ENCODE measurements at places on chromosomes 1 and 21. TPM values are rescaled to one million over a fixed set of nuclear protein-coding genes. Genes with fewer than 3 reads are reported as not detected.

The MYOC gene
- total RNA-seq = 0.29 TPM

The GOLPH3L gene
- 27.6 TPM for total RNA-seq

The LRRC71 gene
- 0.34 TPM for total RNA-seq

The SPATA6 gene
- total RNA-seq = 17.9 TPM

The HNRNPU gene
- total RNA-seq = 436 TPM

GRCh38 chr1:223748773-223749733, 36.7 kb downstream of the CAPN2 start:
- H3K36me3 ChIP-seq = peaks cover 31% of the 10 kb centered on the region
- H3K4me1 ChIP-seq = peaks cover 4% of the 10 kb centered on the region
- H3K27me3 ChIP-seq = no peaks in the 10 kb centered on the region
- H3K27ac ChIP-seq = peak overlapping the region; percentile 80
- H3K4me3 ChIP-seq = peak overlapping the region; percentile 78
- DNase-seq = peak; percentile 46

GRCh38 chr1:70077066-70077465, 128.3 kb downstream of the LRRC40 start:
- no peak for DNase-seq
- no peak overlapping the region for H3K4me3 ChIP-seq
- H3K4me1 ChIP-seq = no peaks in the 10 kb centered on the region
- H3K27me3 ChIP-seq = peaks cover 51% of the 10 kb centered on the region
- no peaks in the 10 kb centered on the region for H3K36me3 ChIP-seq
- H3K27ac ChIP-seq = no peak overlapping the region

DNA sequence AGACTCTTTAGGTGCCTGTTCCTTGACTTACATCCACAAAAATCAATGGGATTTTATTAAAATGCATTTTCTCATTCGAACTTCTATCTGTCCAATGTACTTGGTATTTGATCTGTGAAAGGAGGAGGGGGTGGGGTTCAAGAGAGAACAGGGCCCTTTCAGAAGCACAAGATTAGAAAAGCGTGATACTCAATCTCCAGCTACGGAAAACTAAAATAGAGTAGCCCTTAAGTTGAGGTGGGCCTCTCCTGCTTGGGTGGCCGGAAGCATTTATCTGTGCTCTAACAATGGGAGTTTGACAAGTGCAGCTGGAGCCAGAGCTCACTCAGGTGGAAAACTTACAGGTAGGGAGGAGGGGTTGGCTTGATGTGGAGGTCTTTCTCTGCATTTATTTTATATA, 462 bp upstream of the RXRG start:
- H3K4me3 ChIP-seq = no peak overlapping the region
- DNase-seq = no peak
- no peak overlapping the region for H3K27ac ChIP-seq
- peaks cover 37% of the 10 kb centered on the region for H3K27me3 ChIP-seq

GRCh38 chr1:25549273-25550154, 6.1 kb downstream of the LDLRAP1 start:
- peaks cover 3% of the 10 kb centered on the region for H3K27me3 ChIP-seq
- no peak overlapping the region for H3K4me3 ChIP-seq
- H3K27ac ChIP-seq = no peak overlapping the region
- no peaks in the 10 kb centered on the region for H3K36me3 ChIP-seq

GRCh38 chr1:150606463-150607142, 22.8 kb downstream of the ENSA start:
- H3K4me1 ChIP-seq = peaks cover 19% of the 10 kb centered on the region
- H3K4me3 ChIP-seq = no peak overlapping the region
- no peaks in the 10 kb centered on the region for H3K27me3 ChIP-seq
- no peak for DNase-seq
- peaks cover 3% of the 10 kb centered on the region for H3K36me3 ChIP-seq

DNA sequence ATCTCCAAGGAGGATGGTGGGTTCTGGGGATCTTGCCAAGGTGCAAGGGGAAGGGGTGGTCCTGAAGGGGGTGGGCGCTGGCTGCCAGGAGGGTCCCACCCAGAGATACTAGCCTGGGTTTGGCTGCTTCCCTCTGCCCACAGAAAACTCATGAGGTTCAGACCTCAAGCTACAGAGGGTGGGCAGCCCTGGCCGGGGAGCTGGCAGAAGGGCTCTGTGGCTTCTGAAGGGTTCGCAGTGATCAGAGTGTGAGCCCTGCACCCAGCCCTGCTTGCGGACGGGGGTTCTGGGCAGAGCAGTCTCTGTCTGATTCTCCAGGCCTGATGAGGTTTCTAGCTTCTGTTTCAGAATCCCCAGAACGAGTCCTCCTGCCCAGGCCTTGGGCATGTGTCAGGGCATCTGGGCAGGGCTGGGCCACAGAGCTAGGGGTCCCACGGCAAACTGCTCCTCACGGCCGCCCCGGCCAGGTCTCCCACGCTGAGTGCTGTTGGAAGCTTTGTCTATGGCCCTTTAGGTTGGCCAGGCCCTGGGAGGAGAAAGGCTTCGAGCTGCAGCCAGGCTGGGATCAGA, 635 bp upstream of the MMEL1 start:
- DNase-seq = no peak
- H3K4me3 ChIP-seq = no peak overlapping the region
- H3K27ac ChIP-seq = no peak overlapping the region

DNA sequence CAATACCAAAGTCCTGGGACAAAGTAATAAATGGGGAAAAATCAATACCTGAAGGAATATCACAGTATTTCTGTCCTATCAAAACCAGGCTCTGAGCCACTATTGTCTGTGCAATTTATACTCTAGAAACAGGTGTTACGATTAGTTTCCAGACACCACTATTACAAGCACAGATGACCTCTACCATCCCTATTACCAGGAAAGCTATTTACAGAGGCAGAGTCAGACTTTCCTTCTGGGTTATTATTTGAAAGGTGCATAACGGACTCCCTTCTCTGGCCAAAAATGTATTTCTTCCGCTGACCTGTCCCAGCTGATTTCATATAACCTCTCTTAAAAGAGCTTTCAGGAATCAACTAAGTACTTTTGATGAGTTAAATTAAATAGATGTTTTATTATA, 154.6 kb upstream of the LRRC7 start:
- H3K36me3 ChIP-seq = no peaks in the 10 kb centered on the region
- no peak overlapping the region for H3K27ac ChIP-seq
- peaks cover 5% of the 10 kb centered on the region for H3K4me1 ChIP-seq

DNA sequence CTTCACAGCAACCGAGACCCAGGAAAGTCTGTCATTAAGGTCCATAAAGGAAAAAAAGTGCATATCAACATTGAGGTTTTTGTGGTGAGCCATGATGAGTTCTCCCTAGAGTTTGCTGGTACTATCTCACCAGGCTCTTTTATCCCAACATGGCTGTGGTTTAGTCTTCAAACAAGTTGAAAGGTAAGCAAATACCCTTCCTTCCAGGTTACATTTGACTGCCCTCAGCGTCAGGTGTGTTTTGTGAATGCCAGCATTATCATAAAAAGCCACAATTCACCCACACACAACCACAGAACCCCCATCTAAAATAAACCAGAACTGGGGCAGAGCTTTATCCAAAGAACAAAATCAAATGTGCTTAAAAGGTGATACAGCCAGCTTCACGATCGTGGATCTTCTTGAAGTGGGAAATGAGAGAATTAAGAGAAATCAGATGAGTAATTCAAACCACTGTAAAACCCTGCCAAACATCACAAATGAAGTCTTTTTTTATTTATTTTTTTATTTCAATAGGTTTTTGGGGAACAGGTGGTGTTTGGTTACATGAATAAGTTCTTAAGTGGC, 64.7 kb downstream of the SETD4 start:
- H3K36me3 ChIP-seq = no peaks in the 10 kb centered on the region
- peaks cover 19% of the 10 kb centered on the region for H3K27me3 ChIP-seq
- DNase-seq = no peak

- H3K4me3 ChIP-seq = no peak overlapping the region
- H3K4me1 ChIP-seq = peaks cover 6% of the 10 kb centered on the region
- peaks cover 6% of the 10 kb centered on the region for H3K27me3 ChIP-seq
- no peak for DNase-seq
These were observed 40.4 kb upstream of the ZBTB18 start for GRCh38 chr1:244010703-244011123.

DNA sequence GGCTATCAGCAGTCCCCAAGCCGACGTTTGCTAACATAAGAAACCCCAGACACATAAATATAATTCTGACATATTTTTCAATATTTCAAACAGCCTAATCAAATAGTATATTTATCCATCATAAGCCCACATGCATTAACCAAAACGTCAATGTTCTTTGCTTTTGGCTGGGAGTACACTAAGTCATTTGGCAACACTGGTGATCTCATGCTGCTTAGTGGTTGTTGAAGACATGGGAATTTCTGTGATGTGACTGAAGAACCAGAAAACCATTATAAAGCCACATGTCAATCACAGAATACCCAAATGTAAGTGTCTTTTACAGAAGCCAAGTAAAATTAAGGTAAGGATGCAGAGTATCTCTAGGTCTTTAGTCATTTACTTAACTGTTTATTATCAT, 57.6 kb downstream of the PLPPR5 start:
- H3K4me3 ChIP-seq = no peak overlapping the region
- no peaks in the 10 kb centered on the region for H3K4me1 ChIP-seq
- H3K36me3 ChIP-seq = no peaks in the 10 kb centered on the region
- no peaks in the 10 kb centered on the region for H3K27me3 ChIP-seq
- no peak overlapping the region for H3K27ac ChIP-seq

GRCh38 chr1:229107304-229107815, 163.6 kb upstream of the RAB4A start:
- H3K27ac ChIP-seq = no peak overlapping the region
- H3K4me3 ChIP-seq = no peak overlapping the region
- H3K36me3 ChIP-seq = no peaks in the 10 kb centered on the region
- no peaks in the 10 kb centered on the region for H3K27me3 ChIP-seq

DNA sequence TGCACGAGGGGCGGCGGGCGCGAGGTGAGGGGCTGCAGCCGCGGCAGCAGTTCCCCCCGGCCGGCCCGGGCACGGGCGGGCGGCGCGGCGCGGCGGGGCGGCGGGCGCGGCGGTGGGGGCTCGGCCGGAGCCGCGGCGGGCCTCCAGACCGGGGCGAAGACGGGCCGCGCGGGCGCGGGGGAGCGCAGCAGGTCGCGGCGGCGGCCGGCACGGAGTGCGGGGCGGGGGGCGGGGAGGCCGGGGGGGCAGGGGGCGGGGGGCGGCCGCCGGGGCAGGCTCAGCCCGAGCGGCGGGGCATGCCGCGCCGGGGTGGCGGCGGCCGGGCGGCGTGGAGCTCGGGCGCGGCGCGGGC, 311 bp downstream of the IRF2BP2 start:
- H3K36me3 ChIP-seq = peaks cover 24% of the 10 kb centered on the region
- peaks cover 69% of the 10 kb centered on the region for H3K4me1 ChIP-seq
- no peak overlapping the region for H3K4me3 ChIP-seq
- no peak overlapping the region for H3K27ac ChIP-seq

- H3K27me3 ChIP-seq = no peaks in the 10 kb centered on the region
- H3K36me3 ChIP-seq = peaks cover 3% of the 10 kb centered on the region
- no peak overlapping the region for H3K27ac ChIP-seq
- peaks cover 29% of the 10 kb centered on the region for H3K4me1 ChIP-seq
- DNase-seq = no peak
These were observed 70.1 kb downstream of the KAZN start for GRCh38 chr1:14668538-14668937.

DNA sequence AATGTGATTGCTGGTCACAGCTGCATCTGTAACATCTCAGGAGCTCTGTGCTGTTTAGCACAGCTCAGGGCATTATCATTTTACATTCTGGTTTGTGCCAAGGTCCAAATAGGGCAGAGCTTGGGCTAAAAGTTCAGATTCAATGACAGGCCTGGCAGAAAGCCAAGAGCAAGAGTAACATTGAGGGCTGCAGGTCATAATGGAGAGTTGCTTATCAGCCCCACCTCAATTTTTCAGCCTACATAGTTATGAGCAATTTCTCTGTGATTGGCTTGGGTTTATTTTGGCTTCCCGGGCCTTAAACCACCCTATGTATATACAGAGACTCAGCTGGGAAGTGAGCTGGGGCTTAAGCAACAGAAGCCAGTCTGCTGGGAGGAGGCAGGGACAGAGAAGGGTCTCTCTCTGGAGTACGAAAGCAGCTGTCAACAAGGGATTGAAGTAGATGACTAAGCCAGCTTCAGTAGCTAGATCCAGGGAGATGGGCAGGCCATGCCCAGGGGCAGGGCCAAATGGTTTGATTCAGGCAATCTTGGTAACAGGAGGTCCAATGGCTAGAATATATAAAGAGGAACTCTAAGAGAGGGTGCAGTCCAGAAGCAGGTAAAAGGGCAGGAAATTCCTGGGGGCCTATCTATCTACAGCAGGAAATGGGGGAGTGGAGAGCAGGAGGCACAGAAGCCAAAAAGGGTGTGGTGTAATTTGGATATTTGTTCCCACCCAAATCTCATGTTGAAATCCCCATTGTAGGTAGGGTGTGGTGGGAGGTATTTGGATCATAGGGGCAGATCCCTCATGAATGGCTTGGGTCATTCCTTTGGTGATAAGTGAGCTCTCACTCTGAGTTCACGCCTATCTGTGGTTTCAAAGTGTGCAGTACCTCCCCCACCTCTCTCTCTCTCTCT, 49.0 kb downstream of the BRINP2 start:
- no peak for DNase-seq
- H3K36me3 ChIP-seq = no peaks in the 10 kb centered on the region
- no peak overlapping the region for H3K4me3 ChIP-seq
- H3K27ac ChIP-seq = no peak overlapping the region

DNA sequence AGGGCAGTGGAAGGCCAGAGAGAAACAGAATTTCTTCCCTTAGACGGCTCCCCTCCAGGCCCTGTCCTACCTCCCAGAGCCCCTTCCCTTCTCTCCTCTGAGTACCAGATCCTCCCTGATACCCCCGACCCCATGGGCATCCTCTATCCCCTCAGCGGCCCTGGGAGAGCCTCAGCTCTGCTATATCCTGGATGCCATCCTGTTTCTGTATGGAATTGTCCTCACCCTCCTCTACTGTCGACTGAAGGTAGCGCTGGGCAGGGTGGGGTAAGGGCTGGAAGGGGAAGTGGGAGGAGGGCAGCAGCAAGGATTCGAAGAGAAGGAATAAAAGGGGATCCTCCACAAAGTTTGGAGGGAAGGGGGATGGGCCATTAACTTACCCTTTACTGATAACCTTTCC, 2.7 kb downstream of the FCER1G start:
- H3K27ac ChIP-seq = no peak overlapping the region
- DNase-seq = no peak
- H3K4me1 ChIP-seq = no peaks in the 10 kb centered on the region
- H3K36me3 ChIP-seq = peaks cover 18% of the 10 kb centered on the region
- no peaks in the 10 kb centered on the region for H3K27me3 ChIP-seq

DNA sequence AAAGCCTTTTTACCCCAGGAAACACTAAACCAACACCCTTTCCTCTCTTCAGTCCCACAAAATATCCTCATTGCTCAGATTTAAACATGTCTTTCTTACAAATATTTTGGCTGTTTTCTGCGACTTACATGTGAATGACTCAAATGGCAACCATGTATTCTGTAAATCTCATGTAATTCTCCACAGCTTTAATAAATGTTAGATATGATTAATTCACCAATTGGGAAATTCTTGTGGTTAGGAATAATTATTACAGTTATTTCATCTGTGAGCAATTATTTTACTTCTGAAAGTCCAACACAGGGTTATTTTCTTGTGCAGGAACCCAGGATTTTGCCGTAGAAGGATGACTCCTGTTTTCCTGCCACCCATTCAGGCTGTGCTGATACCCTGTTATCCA, 431.5 kb downstream of the LMO4 start:
- peaks cover 11% of the 10 kb centered on the region for H3K4me1 ChIP-seq
- DNase-seq = no peak
- no peak overlapping the region for H3K4me3 ChIP-seq
- no peaks in the 10 kb centered on the region for H3K27me3 ChIP-seq

Measured in mesothelial cell of epicardium (in vitro differentiated cells).